ENCODE measurements at places on chromosomes 4 and X. TPM values are rescaled to one million over a fixed set of nuclear protein-coding genes. Genes with fewer than 3 reads are reported as not detected.

The XPNPEP2 gene
- total RNA-seq = 0.44 TPM

The N4BP2 gene
- 3.0 TPM for total RNA-seq

The NXF2B gene
- total RNA-seq = not detected

The ABCD1 gene
- 27.1 TPM for total RNA-seq

GRCh38 chrX:106725931-106726330 is 570 bp upstream of the RNF128 start:
- no peaks in the 10 kb centered on the region for H3K36me3 ChIP-seq
- H3K4me3 ChIP-seq = peak overlapping the region; percentile 71
- H3K4me1 ChIP-seq = peaks cover 3% of the 10 kb centered on the region

DNA sequence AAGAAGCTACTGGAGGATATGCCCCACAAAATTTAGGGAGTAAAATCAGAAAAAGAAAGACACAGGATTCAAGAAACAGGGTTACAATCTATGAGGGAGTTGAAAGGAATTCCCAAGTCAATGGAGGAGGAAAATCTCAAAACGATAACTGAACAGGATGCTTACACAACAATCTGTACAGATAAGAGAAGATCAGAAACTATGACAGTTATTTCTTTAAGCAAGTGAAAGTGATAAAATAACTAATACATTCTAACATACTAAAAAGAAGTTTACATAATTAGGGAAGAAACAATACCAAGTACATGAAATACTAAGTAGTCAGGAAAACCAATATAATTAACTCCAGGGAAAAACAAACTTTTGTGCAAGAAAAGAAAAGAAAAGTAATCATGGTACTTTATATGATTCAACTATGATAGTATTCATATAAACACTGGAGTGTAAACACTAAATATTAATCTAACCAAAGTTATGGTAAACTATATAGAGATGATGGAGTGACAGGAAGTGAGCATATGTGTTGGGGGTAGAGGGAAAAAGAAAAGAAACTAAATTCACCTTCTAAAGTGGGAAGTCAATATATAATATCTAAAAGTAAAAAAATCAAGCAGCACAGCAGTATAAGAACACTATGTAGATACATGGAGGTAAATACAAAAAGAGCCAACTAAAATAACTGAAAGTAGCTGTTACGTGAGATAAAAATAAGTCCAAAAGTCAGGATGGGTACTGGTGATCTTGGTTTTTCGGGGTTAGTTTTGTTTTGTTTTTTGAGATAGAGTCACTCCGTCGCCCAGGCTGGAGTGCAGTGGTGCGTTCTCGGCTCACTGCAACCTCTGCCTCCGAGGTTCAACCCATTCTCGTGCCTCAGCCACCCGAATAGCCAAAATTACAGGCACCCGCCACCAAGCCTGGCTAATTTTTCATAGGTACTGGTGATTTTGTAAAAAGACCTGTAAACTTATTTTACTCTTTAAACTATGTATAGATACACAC is 99.3 kb downstream of the TEX11 start:
- no peak overlapping the region for H3K27ac ChIP-seq
- H3K36me3 ChIP-seq = no peaks in the 10 kb centered on the region
- no peaks in the 10 kb centered on the region for H3K4me1 ChIP-seq
- no peak overlapping the region for H3K4me3 ChIP-seq
- H3K27me3 ChIP-seq = peaks cover 1% of the 10 kb centered on the region

- H3K27ac ChIP-seq = no peak overlapping the region
- H3K4me3 ChIP-seq = no peak overlapping the region
- no peaks in the 10 kb centered on the region for H3K4me1 ChIP-seq
- H3K27me3 ChIP-seq = peaks cover 29% of the 10 kb centered on the region
- DNase-seq = no peak
These were observed 2.7 kb upstream of the TIMP1 start for GRCh38 chrX:47579537-47579936.

DNA sequence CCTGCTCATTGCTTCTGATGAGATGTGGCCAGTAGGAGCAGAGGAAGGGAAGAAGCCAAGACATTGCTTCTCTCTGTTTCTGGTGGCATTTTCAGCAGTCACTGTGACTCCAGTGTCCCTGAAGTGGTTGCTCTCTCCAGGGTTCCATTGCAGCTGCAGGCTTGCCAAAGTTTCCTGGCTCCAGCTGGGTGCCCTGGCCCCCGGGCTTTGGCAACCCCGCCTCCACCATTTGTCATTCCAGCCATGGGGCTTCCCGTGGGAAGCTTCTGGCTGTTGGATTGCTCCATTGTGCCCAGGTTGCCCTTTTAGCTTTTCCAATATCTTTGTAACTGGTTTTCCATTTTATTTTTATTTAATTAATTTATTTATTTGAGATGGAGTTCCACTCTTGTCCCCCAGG is 12.7 kb downstream of the FGFBP1 start:
- H3K27me3 ChIP-seq = no peaks in the 10 kb centered on the region
- DNase-seq = no peak
- no peak overlapping the region for H3K4me3 ChIP-seq
- no peaks in the 10 kb centered on the region for H3K36me3 ChIP-seq

DNA sequence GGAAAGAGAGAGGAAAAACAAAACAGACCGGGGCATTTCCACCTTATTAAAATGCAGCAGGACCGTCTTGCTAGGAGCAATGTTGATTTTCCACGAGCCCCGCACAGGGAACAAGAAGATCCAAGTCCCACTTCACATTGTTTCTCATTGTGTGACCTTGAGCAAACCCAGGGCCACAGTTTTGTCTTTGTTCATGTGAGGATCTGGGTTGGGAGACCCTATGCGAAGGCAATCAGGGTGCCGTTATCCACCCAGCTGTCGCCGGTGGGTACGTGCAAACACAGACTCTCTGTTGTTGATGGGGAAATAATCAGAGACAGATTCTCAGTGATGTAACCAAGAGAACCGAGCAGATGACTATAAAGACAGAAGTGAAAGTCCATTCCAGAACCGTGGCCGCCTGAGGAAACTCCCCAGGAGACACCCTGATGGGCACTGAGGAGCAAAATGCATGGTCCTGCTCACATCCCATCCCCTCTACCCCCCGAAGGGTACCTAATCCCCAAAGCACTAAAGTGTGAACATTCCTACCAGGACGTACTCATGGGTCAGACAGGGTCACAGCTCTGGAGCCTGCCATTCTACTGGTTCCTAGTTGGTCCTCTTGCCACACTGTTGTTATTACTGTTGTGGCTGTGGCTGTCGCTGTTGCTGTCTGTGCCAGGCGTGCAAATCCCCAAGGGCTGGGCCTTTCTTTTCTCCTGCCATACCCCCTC is 102.7 kb upstream of the RBPJ start:
- H3K27ac ChIP-seq = peak overlapping the region; percentile 36
- H3K4me3 ChIP-seq = no peak overlapping the region
- no peaks in the 10 kb centered on the region for H3K36me3 ChIP-seq
- no peaks in the 10 kb centered on the region for H3K27me3 ChIP-seq
- no peaks in the 10 kb centered on the region for H3K4me1 ChIP-seq

- peak; percentile 92 for DNase-seq
- H3K4me1 ChIP-seq = peaks cover 7% of the 10 kb centered on the region
- H3K27me3 ChIP-seq = no peaks in the 10 kb centered on the region
- peak overlapping the region; percentile 76 for H3K4me3 ChIP-seq
- H3K27ac ChIP-seq = peak overlapping the region; percentile 60
These were observed 5.9 kb downstream of the TIMM17B start for GRCh38 chrX:48891402-48892288.

GRCh38 chr4:37892641-37893040 is 1.8 kb downstream of the TBC1D1 start:
- H3K27ac ChIP-seq = no peak overlapping the region
- H3K27me3 ChIP-seq = no peaks in the 10 kb centered on the region
- H3K4me1 ChIP-seq = peaks cover 3% of the 10 kb centered on the region
- no peaks in the 10 kb centered on the region for H3K36me3 ChIP-seq

Data from psoas muscle (tissue), 8 donors.